ENCODE measurements at places on chromosomes 4 and X.
A peak's percentile ranks its signal among the peaks of the same experiment; 100 is the strongest.

DNA sequence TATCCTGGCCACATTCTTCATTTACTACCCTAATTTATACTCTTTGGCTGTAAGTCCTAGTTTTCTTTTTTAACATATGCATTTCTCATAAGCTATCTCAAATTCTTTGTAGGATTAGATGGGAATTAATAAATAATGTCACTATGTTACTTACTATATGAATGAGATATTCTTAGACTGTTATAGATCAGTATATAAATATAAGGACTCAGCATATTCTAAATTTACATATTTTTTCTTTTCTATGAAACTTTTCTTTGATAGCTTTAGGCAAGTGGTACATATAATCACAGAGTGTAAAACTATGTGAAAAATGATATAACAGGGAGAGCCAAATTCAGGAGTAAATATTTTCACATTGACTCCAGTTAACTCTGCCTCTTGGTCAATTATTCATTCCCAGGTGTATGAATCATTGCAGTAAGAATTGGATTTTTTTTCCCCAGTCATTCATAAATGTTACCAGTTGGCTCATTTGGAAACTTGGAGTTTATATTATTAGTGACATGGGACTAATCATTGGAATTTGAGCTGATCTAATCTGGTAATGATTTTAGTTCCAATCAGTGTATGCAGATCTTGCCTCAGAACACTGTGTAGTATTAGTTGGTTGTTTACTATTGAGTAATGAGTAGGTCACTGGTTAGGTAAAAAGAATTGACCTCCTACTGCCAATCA is 25.3 kb downstream of the FHIP1A start:
- no peak for DNase-seq

DNA sequence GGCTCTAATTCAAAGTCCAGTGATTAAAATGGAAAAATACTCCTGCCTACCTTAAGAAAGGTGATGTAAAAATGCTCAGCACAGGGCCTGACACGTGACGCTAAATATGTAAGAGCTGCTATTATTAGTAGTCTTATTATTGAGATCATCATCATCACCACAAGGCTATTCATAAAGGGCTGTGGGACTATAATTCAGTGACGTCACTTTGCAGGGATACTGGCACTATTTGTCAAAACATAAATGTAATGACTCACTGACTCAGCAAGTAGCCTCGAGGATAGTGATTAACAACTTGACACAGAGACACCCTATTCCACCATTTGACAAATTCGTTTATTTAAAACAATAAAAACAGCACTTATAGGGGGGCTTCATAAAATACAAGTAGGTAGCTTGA is 258.9 kb downstream of the SPANXN1 start:
- no peak for DNase-seq

DNA sequence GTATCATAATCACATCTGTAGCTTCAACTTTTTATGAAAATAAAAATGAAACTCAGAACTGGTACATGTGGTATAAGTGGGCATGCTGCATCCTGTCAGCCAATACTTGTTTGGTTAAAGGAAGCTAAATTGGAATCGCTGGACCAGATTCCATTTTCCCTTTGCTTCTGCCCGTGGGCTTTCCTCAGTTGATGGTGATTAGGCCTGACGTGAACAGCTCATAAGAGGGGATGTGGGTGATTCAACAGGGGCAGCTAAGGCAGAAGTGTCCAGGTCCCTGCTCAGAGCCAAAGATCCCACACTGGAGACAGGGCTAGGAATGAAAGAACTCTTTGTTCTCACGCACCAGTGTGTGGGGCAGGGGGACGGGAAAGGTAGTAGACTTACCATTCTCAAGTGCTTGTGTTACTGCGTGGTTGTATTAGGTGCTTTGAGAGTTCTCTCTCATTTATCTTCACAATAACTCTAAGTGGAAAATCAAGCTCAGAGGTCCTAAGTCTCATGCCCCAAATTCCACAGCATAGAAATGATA is 63.2 kb upstream of the GUCY1A1 start:
- DNase-seq = no peak

DNA sequence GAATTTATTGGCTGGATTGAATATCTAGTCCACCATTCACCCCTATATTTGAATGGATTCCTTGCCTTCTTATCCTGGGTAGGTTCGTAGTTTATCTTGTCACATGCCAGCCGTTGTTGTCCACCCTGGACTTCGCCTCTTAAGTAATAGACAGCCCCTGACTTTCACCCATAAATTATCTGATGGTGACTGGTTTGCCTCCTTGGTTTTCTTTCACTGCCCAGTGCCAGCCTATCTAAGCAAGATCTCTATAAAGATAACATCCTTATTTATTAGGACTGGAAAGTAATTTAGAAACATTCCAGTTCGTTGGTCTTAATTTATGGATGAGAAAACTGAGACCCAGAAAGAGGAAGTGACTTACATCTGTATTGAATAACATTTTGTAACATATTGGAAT is 410.3 kb downstream of the RPA4 start:
- DNase-seq = no peak

DNA sequence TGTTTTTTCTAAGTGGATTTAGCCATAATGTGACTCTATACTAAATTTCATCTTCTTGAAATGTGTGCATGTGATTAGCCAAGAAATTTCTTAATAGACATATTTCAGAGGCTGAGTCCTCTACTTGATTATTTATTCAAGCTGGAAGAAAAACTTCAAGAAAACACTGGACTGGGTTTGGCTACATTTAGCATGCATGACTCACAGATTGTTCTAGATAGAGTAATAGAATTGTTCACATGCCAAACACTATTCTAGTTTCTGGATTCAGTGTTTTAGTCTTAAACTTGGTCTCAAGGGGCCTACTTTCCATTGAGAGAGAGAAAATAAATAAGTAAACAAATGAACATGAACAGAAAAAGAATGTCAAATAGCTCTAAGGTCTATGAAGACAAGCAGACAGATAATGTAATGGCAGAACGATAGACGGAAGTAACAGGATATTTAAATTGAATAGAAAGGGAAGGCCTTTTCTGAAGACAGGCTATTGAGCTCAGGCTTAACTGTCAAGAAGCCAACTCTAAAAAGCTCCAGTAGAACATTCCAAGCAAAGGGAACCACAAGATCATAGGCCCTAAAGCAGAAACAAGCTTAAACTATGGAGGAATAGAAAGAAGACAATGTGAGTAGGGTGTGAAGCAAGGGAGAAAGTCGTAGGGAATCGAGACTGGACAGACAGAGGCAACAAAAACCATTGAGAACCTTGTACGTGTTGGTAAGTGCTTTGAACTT is 104.6 kb downstream of the TMEM144 start:
- DNase-seq = no peak

- no peak for DNase-seq
Observed at GRCh38 chrX:76064825-76065224, 108.0 kb upstream of the PBDC1 start.

- DNase-seq = no peak
Observed at GRCh38 chrX:2446815-2447214, 54.0 kb downstream of the DHRSX start.

DNA sequence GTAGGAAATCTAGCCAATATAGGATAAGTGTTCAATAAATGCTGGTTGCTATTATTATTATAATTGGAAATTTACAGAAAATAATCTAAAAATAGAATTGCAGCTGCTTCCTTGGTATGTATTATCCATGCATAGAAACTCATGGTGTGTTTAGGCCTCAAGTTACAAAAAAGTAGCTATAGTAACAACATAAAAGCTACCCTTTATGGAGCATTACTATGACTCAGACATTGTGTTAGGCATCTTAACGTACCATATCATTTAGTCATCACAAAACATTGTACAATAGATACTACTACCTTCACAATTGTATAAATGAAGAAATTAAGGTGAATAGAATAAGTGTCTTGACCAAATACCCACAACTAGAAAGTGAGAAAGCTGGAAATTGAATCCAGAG is 126.9 kb upstream of the NRK start:
- no peak for DNase-seq

DNA sequence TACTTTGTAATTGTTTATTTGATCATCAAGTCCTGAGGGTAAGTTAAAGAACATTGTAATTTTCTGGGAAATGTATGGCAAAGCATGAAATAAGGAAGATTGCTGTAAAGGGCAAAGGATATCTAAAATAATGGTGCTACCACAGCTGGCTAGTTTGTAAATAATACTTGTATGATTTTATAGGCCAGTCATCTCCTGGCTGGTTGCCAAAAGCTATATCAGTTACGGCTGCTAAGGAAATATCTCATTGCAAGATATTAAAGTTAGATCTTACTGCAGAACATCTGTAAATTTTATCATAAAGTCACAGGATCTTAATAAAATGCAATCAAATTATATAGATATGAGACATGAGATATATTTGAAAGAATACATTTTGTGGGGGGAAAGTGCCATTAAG is 150.8 kb upstream of the CXCL13 start:
- DNase-seq = no peak

DNA sequence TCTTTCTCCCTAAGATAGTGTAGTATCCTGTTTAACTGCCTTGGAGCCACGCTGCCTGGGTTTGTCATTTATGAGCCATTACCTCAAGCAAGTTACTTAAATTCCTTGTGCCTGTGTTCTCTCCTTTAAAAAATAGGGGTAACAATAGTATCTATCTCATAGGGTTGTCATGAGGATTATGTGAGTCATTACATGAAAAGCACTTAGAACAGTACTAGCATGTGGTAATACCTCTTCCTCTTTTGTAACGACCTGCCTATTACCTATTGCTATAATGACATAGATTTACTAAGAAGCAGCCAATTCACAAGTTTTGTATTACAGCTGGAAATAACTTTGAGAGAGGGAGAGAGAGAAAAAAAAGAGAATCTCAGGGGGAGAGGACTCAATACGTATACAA is 834.7 kb downstream of the RAPGEF2 start:
- DNase-seq = no peak

DNA sequence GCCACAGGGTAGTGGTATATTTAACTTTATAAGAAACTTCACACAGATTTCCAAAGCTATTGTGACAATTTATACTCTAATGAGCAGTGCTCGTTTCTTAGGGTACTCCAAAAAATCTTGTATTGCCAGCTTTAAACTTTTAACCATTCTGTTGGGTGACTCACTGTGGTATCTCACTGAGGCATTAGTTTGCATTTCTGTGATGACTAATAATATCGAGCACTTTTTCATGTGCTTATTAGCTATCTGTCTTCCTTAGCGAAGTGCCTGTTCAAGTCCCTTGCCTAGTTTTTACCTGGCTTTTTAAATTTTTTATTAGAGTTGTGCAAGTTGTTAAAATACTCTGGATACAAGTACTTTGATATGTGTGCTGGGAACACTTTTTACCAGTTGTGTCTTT is 5.5 kb downstream of the PNMA3 start:
- DNase-seq = peak; percentile 9

GRCh38 chr4:72557021-72557420 is 12.0 kb downstream of the ADAMTS3 start:
- DNase-seq = no peak

GRCh38 chrX:139287155-139287924 is 243.2 kb upstream of the F9 start:
- DNase-seq = no peak

DNA sequence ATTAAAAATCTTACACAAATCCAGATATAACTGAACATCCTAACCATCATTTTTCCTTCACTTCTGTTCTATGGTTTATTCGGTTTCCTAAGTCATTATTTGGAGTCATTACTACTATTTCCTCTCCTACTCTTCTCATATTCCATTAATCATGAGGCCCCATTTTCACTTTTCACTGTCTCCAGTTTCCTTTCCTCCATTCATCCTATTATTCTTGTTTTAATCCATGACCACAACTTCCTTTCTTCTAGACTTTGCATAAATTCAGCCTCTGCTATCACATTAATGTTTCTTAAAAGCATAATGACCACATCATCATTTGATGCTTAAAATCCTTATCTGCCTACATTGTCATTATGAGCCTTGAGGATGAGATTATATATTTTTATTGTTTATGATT is 555.0 kb upstream of the NDST4 start:
- no peak for DNase-seq

DNA sequence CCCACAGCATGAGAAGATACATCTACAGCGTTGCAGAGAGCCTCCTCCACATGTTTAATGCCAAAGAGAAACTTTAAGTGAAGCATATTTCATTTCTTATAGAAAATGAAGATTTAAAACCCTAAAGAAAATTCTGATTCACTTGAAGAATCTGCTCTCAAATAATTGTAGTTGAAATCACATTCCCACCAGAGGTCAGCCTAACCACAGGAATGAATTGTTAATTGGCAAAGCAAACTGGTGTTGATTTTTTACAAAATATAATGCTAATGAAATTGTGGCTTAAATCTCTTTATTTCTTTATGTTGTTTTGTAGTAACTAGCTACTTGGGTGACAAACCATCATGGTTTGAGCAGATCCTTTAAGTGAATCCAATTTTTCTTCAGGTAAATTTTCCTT is 31.1 kb upstream of the WDR17 start:
- DNase-seq = no peak

GRCh38 chrX:109299091-109299490 is 182.8 kb downstream of the GUCY2F start:
- no peak for DNase-seq

DNA sequence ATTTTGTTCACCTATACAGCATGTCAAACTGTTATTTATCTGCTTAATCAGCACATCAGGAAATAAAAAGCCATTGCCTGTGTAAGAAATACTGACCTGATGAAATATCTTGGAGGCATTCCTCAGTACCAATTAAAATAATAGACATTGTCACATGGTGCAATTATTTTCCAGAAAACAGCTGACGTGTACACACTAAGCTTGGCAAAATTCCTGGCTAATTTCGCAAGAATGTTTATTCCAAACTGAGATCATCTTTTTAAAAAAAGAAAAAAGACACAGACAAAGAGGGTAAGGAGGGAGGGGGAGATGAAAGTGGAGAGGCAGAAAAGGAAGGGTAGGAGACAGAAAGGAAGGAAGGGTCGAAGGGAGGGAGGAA is 61.9 kb upstream of the NFKB1 start:
- no peak for DNase-seq

- DNase-seq = no peak
Observed at GRCh38 chr4:75662626-75663025, 10.6 kb downstream of the G3BP2 start.

GRCh38 chrX:82695066-82695465 is 813.0 kb upstream of the POU3F4 start:
- DNase-seq = no peak

- DNase-seq = no peak
Observed at GRCh38 chr4:2961811-2962441, 1.3 kb downstream of the NOP14 start.

DNA sequence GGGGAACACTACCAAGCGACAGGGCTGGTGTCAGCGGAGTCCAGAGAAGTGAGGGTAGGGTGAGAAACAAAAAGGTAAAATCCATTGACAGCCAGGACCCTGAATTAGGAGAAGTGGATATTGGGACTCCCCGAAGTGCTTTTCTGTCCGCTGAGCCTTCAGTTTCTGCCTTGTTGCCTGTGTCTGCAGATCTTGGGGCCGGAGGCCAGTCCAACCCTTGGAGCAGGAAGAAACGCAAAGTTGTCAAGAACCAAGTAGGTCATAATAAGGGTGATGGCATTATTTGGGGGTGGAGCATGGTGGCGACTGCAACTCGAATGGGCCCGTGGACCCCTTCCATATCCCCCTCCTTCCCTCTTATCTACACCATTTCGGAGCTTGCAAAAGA is 1.0 kb downstream of the ARMCX1 start:
- no peak for DNase-seq

- DNase-seq = no peak
Observed at GRCh38 chr4:25161593-25161950, 1.3 kb upstream of the SEPSECS start.

GRCh38 chr4:79609817-79610216 is 201.8 kb upstream of the GK2 start:
- DNase-seq = no peak
